CD4-positive, alpha-beta T cell treated with Interleukin-2 at 100 ng/mL for 4 hours (primary cell): ENCODE measurements at places on chromosomes 12 and 14.

DNA sequence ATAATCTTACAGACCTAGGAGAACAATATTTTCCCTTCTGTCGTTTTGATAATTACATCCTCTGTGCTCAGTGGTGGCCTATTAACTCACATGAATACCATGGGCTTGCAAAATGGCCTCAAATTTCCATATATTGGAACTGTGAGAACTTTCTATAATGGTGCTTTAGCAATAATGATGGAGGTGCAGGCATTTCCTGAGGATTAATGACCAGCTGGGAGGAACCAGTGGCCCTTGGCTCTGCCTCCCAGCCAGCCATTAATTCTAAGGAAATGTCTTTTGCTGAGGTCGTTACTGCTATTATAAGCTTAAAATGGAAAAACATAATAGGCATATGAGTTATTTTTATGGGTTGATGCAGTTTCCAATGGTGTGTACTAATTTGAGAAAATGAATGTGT lies 33.6 kb downstream of the HMGA2 start:
- no peak for DNase-seq

DNA sequence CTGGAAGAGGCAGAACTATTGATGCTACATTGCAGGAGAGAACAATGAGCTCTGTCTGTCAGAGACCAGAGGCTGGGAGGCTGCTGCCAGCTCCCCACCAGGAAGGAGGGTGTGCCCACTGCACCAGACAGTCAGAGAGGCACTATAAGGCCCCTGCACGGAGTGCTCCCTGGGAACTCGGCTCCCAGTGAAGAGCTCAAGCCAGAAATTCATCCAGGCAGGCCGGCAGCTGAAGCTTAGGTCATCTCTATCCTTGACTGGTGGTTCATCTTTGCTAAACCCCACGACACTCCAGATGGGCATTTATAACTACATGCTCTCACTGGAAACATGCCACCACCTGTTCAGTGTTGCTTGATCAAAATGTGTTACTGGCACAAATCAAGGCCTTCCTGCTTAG lies 65.1 kb upstream of the GPATCH2L start:
- DNase-seq: no peak

DNA sequence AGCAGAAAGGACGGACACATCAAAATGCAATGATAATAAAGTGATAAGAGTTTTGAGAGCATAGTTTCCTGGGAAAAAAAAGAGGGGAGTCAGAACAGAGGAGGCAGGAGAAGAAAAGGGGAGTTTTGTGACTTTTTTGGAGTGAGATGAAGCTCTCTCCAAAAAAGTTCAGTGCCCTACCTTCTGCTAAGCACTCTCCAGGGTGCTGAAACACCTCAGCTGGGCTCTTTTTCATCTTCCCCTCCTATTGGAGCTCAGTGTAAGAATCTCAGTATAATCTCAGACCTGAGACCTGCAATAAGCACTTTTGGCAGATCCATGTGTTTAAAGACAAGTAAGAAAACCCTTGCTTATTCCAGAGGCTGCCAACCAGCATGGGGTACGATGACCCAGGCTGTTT lies 58.9 kb upstream of the SRRM4 start:
- DNase-seq: no peak

- DNase-seq: no peak
These were observed 1.6 kb upstream of the CD9 start for GRCh38 chr12:6198556-6198955.

DNA sequence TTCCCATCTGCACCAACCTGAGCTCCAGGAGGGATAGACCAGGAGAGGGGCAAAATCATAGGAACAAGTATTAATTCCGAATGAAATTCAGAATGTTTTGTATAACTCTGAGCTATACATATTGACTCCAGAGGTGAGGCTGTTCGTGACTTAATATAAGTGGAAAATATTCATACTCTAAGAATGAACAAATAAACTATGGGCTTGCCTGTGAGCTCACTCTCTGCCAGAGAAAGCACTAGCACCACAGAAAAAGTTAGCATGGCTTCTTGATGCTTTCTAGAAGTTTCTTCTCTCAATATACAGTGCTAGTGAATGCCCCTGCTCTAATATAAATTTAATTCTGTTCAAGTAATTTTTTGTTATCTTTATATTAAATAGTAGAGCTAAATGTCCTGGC lies 1536.4 kb upstream of the FLRT2 start:
- no peak for DNase-seq

DNA sequence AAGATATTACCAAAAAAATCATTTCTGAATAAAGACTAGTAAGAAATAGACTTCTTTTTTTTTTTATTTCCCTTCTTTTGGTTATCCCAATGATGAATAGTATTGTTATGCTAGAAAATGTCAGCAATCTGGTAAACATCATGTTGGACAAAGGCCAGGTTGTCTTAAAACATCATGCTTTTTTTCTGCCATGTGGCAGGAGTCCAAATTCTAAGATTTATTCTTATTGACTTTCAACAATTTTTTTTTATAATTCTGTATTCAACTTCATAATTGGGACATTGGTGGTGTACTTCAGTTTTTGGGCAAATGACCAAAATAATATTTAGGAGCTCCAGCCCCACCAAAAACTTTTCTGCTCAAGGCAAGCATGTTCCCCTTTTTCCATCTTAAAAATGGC lies 10.5 kb downstream of the DCN start:
- no peak for DNase-seq

DNA sequence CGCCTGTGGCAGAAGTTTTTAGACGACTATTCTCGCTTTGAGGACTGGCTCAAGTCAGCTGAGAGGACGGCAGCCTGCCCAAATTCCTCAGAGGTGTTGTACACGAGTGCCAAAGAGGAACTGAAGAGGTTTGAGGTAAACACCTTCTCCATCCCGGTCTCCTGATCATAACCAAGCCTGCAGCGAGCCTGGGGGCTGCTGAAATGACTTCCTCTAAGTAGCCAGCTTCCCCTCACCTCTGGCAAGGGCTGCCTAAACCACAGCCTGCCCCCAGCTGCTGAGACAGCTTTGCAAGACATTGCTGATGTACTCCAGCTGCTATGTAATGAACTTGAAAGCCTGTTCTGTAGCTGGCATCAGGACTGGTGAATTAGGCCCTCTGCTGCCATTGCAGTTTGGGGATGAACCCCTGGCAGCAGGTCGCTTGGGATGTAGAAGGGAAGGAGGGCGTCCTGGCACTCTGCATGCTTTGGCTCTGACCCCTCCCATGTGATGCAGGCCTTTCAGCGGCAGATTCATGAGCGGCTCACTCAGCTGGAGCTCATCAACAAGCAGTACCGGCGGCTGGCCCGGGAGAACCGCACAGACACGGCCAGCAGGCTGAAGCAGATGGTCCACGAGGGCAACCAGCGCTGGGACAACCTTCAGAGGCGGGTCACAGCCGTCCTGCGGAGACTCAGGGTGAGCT lies 84.6 kb downstream of the ESR2 start:
- no peak for DNase-seq

GRCh38 chr14:64062381-64063115 lies 209.7 kb downstream of the SYNE2 start:
- DNase-seq: no peak

DNA sequence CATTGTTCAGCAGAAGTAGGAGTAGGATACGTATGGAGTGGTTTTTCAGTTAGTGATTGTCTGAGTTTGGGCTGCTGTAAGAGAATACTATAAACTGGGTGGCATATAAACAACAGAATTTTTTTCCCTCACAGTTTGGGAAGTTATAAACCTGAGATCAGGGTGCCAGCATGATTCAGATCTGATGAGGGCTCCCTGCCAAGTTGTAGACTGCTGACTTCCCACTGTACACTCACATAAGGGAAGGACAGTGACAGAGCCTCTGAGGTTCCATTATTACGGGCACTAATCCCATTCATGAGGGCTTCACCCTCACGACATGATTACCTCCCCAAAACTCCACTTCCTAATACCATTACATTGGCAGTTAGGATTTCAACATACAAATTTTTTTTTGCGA lies 50.7 kb downstream of the ACSM4 start:
- no peak for DNase-seq

- DNase-seq: no peak
These were observed 5.7 kb upstream of the WSCD2 start for GRCh38 chr12:108123402-108123801.

DNA sequence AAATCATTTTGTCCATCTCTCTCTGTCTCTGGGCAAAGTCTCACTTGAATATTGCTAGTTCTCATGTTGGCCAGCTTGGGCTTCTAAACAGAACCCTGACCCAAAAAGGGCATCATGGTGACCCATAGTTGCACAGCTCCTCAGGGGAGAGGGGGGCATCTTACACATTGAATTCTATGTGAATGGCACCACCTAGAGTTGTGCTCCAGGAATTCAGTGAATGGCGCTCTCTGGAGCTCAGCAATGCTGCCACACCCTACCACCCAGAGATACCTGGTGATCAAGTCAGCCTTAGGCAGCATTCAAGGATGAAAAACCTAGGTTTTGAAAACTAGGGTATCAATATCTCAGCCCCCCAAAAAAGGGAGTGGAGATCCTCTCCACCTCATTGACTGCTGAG lies 50.6 kb downstream of the SMUG1 start:
- no peak for DNase-seq

- no peak for DNase-seq
These were observed 183.5 kb upstream of the C14orf180 start for GRCh38 chr14:104395941-104396681.

- DNase-seq: no peak
These were observed 303.6 kb upstream of the GARIN6 start for GRCh38 chr12:99343960-99344359.

- DNase-seq: no peak
These were observed 2.7 kb upstream of the MYRFL start for GRCh38 chr12:69822201-69822860.

DNA sequence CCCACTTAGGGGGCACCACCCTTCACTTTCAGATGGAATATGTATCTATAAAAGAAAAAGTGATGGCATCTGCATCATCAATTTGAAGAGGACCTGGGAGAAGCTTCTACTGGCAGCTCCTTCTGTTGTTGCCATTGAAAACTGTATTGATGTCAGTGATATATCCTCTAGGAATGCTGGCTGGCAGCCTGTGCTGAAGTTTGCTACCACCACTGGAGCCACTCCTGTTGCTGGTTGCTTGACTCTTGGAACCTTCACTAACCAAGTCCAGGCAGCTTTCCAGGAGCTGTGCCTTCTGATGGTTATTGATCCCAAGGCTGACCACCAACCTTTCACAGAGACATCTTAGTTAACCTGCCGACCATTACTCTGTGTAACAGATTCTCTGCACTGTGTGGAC lies 44.7 kb downstream of the RIMKLB start:
- no peak for DNase-seq
